ENCODE measurements at places on chromosomes 1 and 21.
A peak's percentile ranks its signal among the peaks of the same experiment; 100 is the strongest.

DNA sequence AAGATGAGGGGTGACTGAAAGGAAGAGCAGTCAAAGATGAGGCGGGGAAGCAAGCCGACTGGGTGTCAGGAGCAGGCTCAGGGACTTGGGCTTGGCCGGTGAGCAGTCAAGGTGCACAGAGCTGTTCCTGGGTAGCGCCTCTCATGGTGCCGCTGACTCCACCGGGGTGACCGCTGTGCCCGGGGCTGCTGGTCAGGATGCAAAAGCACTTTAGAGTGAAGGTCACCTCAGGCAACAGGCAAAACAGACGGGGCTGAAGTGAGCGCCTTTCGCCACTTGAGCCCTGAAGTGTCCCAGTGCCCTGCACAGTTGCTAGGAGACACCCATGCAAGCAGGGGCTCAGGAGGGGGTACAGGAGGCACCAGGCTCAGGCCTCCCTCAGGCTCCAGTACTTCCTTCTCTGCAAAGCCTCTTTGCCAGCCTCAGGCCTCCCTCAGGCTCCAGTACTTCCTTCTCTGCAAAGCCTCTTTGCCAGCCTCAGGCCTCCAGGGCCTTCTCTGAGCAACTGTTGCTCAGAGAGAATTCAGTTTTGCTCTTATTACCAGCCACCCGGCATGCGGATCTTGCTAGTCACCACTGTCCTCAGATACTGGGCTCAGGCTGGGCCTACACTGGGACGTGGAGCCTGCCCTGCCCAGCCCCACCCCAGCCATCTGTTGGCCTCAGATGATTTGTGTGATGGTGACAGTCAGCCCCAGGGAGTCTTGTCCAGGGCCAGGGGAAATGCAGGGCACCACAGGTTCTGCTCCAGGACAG, 99.7 kb upstream of the IRF2BP2 start:
- peak; percentile 87 for DNase-seq

DNA sequence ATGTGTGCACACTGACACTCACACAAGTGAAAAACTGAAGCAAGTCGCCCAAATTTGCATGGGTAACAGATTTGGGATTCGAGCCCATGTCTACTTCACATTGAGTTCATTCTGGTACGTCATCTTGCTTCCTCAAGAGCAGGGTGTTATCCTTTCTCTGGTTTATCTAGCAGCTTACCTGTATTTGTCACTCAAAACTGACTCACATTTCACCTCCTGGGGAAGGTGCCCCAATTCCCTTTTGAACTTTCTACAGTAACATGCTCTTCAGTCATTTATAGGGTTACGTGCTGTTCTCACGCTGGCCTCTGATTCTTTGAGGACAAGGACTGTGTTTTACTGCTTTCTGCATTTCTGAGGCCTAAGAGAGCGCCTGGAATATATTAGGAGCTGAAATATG, 162.8 kb downstream of the PDE4B start:
- no peak for DNase-seq

DNA sequence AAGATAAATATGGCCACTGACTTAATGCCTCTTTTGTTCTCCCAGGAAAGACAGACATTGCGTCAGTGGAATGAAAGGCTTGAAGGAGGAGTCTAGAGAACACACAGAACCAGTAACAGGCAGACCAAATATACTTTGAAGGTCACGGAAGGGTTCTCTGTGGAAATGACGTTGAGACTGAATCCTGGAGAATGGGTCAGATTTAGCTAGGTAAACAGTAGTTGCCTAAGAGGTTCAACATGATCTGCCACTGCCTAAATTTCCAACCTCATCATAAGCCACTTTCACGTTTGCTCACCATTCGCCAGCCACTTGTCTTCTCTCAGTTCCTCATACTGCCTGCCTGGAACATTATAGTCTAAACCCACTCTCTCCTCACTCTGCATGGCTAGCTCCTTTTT, 20.5 kb downstream of the PLA2G4A start:
- no peak for DNase-seq

DNA sequence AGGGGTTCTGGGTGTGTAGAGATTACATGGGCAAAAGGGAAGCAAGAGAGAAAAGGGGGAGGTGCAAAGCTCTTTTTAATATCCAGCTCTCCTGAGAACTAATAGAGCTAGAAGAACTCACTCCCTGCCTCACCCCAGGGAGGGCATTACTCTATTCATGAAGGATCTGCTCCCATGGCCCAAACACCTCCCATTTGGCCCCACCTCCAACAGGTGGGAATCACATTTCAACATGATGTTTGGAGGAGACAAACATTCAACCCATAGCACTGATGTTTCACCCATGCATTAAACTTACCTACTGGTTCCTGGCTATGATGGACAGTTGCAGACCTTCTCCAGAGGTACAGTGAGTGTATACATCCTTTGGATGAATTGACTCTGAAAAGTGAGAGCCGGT, 7.3 kb upstream of the JUN start:
- DNase-seq: peak; percentile 21

DNA sequence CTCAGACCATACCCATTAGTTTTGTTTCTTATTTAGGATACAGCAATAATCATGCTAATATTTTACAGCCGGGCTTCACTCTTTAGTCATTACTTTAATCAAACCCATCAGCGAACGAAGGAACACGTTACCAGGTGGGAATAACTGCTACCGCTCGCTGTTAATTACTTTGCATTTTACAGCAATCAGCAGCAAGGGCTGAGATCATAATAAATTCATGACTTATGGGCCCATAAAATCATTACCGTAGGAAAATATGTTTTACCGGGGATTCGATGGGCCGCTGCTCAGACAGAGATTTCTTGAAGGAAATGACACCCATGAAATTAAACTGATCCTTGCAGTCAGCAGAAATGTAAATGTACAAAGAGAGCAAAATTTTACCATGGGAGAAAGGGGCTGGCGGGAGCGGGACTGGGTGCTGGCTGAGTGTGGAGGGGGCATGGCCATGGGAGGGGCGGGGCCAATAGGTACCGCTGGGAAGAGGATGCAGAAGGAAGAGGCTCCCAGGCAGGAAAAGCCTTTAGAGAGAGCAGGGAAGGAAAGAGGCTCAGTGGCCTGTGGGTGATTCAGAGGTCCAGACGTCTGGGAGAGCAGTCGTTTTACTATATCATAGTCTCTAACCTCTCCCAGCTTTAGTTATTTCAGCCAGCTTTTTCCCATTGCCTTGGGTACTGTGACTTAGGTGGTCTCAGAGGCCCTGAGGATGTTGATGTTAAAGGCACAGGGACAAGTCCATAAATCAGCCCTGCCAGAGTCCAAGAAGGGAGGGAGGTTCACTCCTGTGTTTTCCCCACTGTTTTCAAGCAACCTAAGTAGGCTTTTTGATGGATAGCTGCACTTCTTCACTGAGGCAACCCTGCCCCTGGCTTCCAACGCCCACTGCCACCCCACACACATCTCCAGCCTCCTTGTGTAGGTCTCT, 258.9 kb downstream of the SEC16B start:
- no peak for DNase-seq

GRCh38 chr1:199639453-199639852, 388.1 kb upstream of the NR5A2 start:
- peak; percentile 27 for DNase-seq

GRCh38 chr1:234069760-234070159, 165.3 kb downstream of the SLC35F3 start:
- peak; percentile 49 for DNase-seq

DNA sequence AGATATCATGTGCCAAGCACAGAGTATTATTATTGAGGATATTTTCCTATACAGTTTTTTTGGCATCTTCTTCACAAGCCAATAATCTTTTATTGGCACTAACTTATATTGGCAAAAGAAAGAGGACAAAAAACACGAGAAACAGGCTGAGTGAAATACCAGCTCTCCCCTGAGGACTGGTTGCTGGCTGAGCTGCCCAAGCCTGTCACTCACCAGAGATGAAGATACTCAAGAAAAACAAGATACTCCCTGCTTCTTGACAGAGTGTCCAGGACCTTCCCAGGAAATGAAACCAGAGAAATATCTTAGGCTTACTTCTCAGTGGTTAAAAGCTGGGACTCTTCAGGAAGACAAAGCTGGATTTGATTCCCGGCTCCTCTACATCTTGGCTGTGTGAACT, 35.9 kb upstream of the ATP1B1 start:
- DNase-seq: no peak

DNA sequence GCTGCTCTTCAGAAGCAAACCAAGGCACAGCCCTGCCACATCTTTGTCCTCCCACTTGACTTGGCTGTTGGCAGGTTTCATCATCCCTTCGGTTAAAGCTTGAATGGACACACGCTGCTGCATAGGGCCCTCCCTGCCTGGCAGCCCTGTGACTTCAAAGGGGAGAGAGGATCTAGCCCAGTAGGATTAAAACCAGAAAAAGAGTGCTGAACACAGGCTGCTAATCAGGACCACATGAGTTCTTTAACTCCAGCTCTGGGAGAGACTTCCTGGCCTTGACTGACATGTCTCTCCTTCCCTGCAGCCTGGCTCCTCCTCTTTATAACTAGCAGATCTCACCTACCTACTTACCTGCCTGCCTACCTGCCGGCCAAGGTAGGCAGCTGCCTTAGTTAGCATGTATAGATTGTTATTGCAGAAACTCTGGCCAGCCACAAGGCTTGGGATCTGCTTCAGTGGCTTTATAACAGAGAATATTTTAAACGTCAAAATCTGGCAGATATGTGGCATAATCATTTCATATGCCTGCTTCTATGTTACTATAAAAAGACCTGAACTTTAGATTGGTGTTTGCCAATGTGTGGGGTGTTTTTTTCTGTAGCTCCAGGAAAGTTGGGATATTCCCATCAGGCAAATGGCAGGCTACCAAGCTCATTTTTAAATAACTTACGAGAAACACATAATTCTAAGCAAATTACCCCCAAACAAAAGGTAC, 49.4 kb downstream of the ERG start:
- DNase-seq: no peak

DNA sequence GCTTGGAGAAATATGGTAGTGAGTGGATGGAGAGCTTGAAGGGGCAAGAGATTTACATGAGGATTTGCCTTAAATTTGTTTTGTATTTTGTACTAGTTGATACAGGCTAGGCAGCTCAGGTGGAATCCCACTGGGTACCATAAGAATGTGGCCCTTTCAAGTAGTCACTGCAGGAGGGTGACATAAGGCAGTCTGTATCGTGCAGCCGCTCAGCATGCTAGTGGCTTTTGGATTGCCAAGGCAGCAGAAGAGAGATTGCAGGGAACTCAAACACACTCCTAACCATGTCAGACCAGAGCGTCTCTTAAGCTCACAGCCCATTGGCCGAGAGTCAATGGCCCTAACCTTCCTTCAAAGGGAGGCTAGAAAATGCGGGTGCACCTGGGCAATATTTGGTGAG, 420.0 kb downstream of the ADGRL2 start:
- no peak for DNase-seq

- DNase-seq: no peak
Observed at GRCh38 chr21:34362670-34363069, 1.1 kb upstream of the KCNE2 start.

- no peak for DNase-seq
Observed at GRCh38 chr1:154820646-154821045, 49.4 kb downstream of the KCNN3 start.

- no peak for DNase-seq
Observed at GRCh38 chr1:240492832-240493440, 119.0 kb downstream of the GREM2 start.

DNA sequence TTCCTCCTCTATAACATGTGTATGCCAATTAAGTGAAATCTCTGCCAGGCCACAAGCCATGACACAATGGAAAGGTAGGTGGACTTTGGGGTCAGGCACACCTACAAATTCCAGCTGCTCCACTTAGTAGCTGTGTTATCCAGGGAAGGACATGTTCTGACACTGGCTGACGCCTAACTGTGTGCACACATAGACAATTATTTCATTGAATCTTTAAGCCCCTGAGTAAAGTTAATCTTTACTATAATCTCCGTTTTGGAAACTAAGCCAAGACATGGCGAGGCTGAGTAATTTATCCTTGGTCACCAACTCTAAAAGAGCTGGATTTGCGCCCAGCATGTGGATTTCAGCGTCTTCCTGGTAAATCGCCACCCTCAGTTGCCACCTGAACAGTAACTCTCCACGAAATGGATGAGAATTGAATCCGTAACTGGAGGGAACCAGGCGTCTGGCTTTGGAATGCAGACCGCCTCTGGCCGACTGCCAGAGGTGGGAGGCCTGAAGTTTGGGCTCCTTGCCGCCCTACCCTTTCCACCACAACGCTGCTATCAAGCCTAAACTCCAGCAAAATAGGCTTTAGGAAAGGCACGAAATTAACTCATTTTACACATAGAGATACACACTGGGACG, 888 bp upstream of the SNRPE start:
- DNase-seq: peak; percentile 69

DNA sequence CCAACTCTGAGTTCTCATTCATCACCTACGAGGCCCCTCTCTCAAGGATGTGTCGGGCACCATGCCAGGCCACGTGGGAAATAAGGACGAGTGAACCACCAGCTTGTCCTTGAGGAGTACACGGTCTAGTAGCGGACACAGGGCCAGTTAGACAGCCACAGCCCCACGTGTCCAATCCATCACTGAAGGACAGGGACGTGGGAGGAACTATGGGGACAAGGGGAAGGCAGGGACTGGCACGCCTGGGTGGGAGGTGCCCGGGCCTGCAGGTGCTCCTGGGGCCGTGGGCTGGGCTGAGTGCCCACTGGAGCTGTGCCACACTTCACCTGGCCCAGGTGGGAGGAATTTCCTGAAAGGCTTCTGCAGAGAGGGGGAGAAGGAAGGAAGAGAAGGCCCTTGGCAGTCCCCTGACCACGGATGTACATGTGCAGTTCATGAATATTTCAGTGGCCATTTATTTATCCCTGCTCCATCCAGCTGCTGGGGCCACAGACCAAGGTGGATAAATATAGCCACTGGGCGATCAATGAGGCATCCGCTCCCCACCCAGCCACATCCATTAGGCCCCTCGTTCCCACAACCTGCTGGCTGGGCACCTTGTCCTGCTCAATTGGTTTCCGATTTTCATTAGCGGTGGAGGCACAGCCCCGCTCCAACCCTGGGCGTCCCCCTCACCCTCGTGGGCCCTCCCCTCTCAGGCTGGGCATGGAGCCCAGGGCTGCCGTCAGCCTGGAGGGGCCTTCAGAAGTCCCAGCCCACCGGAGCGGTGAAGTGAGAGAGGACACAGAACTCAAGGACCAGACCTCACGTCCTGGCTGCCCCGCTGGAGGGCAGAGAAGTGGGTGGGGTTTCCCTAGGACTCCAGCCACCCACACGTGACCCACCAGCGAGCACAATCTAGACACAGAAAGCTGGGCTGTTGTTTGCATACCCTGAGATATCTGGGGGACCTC, 59.5 kb downstream of the CASZ1 start:
- peak; percentile 54 for DNase-seq

DNA sequence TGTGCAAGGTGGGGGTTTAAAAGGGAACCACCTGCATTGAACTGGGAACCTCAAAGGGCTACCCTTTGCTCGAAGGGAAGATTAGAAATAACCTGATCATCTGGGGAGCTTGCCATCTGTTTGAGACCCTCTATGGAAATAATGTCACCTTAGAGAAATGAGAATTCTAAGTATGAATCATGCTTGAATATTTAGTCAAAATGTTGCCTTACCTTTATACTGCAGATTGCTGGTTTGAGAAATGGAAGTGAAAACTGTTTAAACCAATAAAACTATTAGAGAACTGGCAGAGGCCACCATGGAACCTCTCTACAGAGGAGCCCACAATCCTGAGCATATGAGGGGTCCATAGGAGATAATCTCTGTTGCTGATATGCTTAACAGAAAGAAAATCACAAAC, 131.2 kb upstream of the FAM78B start:
- DNase-seq: no peak

Data from NCI-H69 (cell line).